ENCODE measurements at places on chromosomes 1 and 21. TPM values are rescaled to one million over a fixed set of nuclear protein-coding genes. Genes with fewer than 3 reads are reported as not detected.

DNA sequence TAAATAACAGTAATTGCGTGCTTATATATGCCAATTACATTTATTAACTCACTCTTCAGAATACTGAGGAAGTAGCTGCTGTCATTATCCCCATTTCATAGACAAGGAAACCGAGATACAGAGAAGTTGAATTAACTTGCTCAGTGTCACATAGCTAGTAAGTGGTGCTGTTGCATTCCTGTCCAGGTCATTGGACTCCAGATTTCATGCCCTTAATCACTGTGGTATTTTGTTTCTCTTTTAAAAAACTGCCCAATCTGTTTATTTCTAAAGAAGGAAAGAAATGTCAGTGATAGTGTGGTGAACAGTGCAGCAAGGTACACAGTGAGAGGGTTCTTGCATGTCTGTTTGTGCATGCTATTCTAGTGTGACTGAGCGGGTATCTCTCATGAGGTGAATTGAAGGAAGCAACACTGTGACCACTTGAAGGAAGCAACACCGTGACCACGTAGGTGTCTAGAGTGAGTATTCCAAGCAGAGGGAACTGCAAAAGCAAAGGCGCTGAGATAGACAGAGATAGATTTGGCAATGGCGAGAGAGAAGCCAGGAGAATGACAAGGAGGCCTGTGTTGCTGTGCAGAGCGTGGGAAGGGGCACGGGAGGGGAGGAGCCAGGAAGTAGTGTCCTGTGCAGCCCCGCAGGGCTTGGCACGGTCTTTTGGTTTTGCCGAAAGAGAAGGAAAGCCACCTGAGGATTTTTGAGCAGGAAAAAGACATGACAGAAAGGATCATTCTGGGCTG, 95.9 kb downstream of the CAMTA1 start:
- H3K36me3 ChIP-seq, result no peaks in the 10 kb centered on the region
- H3K27me3 ChIP-seq, result no peaks in the 10 kb centered on the region
- peak overlapping the region; percentile 71 for H3K27ac ChIP-seq

The RIMKLA gene
- total RNA-seq, result 17.3 TPM

DNA sequence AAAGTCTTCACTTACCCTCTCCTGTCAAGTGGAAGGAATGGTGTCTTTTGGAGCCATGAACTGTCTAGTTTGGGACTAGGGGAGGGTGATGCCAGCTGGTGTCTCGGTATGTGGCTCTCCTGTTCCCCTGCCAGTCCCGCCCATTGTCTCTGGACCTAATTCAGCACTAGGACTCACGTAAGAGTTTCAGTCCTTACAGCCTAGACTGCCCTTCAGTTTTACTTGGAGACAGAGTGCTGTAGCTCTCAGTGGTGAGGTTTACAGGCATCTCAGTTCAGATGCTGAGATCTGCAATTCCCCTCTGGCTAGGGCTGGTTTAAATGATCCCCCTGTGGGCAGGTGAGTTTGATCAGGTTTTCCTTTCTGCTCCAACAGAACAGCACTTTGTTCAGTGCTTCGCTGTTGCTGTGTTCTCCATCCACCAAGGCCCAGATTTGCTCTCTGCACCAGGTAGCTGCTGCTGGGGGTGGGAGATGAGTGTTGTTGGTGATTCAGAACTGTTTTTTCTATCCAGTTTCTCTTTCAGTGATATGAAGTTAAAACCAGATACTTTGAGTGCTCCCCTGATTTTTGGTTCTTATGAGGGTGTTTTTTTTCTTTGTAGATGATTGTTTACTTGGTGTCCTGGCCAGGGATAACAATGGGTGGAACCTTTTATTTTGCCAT, 198.3 kb upstream of the RNPC3 start:
- H3K4me1 ChIP-seq, result no peaks in the 10 kb centered on the region
- H3K36me3 ChIP-seq, result 0 out of 2 replicates have a peak, but pooled peaks cover 6% of the 10 kb centered on the region
- H3K27ac ChIP-seq, result no peak overlapping the region
- DNase-seq, result no peak

DNA sequence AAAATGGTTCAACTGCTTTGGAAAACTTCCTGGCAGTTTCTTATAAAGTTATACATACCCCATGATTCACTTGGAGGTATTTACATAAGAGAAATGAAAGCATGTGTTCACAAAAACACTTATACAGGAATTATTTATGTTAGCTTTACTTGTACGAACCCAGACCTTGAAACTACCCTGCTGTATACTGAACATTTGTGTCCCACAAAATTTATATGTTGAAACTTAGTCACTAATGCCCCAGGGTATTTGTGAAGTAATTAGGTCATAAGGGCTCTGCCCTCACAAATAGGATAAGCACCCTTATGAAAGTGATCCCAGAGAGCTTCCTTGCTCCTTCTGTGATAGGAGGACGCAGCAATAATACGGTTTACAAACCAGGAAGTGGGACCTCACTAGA, 42.7 kb upstream of the B3GALT2 start:
- no peak overlapping the region for H3K4me3 ChIP-seq
- DNase-seq, result no peak
- no peaks in the 10 kb centered on the region for H3K4me1 ChIP-seq
- 0 out of 2 replicates have a peak, but pooled peaks cover 2% of the 10 kb centered on the region for H3K36me3 ChIP-seq
- H3K27me3 ChIP-seq, result no peaks in the 10 kb centered on the region

DNA sequence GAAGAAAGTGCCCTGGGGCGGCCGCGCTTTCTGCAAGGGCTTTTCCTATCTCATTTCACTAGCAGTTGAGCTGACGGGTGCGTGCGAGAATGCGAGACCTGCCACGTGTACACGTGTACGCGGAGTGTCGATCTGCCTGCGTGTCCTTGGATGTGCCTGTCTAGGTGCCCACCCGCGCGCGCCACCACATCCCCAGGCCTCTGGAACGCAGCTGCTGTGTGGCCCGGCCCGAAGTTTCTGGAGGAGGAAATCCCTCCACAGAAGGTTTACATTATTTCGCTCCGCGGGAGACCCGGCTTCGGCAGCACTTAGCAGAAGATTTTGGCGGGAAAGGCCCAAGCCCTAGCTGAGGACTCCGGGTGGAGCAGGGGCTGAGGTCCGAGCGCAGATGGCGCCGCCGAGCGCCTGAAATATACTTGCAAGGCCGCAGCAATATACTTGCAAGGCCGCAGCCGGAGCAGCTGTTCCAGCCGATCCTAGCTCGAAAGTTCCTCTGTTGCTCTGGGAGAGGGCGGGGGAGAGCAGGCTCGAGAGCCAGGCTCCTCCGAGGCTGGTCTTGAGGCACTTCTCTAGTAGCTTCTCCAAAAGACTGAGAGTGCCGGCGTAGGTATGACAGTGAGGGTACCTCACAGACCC, 3.9 kb downstream of the TBX15 start:
- H3K36me3 ChIP-seq, result no peaks in the 10 kb centered on the region
- H3K4me1 ChIP-seq, result peaks cover 69% of the 10 kb centered on the region
- peak; percentile 85 for DNase-seq
- no peak overlapping the region for H3K27ac ChIP-seq
- peak overlapping the region; percentile 73 for H3K4me3 ChIP-seq

- no peak overlapping the region for H3K27ac ChIP-seq
- no peak overlapping the region for H3K4me3 ChIP-seq
- no peaks in the 10 kb centered on the region for H3K27me3 ChIP-seq
- H3K4me1 ChIP-seq, result peaks cover 60% of the 10 kb centered on the region
- no peaks in the 10 kb centered on the region for H3K36me3 ChIP-seq
Observed at GRCh38 chr1:16115468-16115983, 40.3 kb downstream of the EPHA2 start.

DNA sequence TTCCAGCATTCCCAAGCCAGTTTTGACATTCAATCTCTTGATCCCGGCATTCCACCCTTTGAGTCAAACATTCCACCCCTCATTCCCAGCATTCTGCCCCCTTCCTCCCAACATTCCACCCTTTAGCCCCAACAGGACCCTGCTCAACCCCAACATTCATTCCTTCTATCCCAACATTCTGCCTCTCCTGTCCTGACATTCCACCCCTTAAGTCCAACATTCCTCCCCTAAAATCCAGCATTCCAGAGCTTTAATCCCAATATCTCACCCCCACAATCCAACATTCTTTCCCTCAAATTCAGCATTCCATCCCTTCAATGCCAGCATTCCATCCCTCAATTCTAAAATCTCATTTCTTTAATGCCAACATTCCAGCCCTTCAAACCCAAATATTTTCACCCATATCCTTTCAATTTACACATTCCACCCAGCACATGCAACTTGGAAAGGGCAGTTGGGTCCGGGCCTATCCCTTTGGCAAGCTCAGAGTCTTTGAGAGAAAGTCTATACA, 22.9 kb downstream of the DDX20 start:
- peak; percentile 33 for DNase-seq
- no peaks in the 10 kb centered on the region for H3K27me3 ChIP-seq
- no peaks in the 10 kb centered on the region for H3K36me3 ChIP-seq
- H3K4me3 ChIP-seq, result no peak overlapping the region
- H3K4me1 ChIP-seq, result peaks cover 22% of the 10 kb centered on the region
- H3K27ac ChIP-seq, result peak overlapping the region; percentile 6

GRCh38 chr1:2240270-2241156, 12.4 kb downstream of the SKI start:
- H3K27ac ChIP-seq, result peak overlapping the region; percentile 86
- peaks cover 15% of the 10 kb centered on the region for H3K36me3 ChIP-seq
- DNase-seq, result no peak
- H3K4me3 ChIP-seq, result no peak overlapping the region
- H3K4me1 ChIP-seq, result peaks cover 41% of the 10 kb centered on the region
- H3K27me3 ChIP-seq, result no peaks in the 10 kb centered on the region

GRCh38 chr1:206911064-206911663, 10.6 kb downstream of the FCMR start:
- H3K36me3 ChIP-seq, result no peaks in the 10 kb centered on the region
- H3K4me1 ChIP-seq, result peaks cover 12% of the 10 kb centered on the region
- no peak overlapping the region for H3K27ac ChIP-seq
- no peak for DNase-seq
- peaks cover 49% of the 10 kb centered on the region for H3K27me3 ChIP-seq
- peak overlapping the region; percentile 70 for H3K4me3 ChIP-seq

- no peak for DNase-seq
- no peak overlapping the region for H3K4me3 ChIP-seq
Observed at GRCh38 chr21:26461500-26461899, 111.6 kb downstream of the CYYR1 start.

The C8B gene
- 0.30 TPM for total RNA-seq

All from WTC11 (cell line).